NCI-H1436 treated with DMSO at 0.1 percent for 48 hours (cell line): ENCODE measurements at places on chromosomes 6 and 20.

DNA sequence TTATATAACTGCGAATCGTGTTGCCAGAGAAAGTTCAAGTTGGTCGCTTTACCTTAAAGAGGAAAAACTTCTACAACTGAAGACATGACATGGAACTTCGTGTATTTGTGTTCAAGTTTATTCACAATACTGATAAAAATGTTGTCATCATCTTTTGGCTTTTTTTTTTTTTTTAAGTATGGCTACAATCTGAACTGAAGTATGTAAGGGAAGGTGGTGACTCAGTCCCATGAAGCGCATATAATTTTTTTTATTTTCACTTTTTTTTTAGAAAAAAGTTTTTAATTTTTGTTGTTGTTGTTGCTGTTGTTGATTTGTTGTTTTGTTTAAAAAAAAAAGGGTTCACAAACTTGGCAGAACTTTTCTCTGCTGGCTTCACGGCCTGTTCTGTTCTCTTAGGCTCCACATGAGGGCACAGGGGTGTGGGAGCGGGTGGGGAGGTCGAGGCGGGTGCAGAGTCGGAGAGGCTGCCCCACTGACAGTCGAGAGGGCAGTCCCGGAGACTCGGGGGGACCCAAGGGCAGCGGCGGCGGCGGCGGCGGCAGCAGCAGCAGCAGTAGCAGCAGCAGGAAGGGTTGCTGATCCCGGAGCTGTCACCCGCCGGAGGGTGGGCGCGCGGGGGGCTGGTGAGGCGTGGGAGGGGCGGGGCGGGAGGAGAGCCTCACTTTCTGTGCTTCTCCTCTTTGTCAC lies 17.0 kb downstream of the TFAP2A start:
- DNase-seq, result no peak

GRCh38 chr6:128303870-128304269 lies 216.5 kb downstream of the PTPRK start:
- no peak for DNase-seq

DNA sequence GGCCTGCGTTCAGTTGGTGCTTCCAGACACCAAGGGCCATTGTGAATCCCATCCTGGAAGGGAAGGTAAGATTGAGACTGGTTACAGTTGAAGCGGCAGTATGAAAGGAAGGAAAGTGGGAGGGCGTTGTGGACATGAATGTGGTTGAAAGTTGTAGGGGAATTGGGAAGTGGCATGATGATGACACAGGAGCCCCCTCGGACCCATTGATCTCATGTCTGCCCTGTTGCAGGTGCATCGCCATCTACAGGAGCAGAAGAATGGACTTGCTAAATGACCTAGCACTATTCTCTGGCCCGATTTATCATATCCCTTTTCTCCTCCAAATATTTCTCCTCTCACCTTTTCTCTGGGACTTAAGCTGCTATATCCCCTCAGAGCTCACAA lies 5.5 kb downstream of the HLA-DQA1 start:
- DNase-seq, result no peak

GRCh38 chr6:73704260-73704659 lies 8.3 kb downstream of the CD109 start:
- no peak for DNase-seq

GRCh38 chr6:33621711-33622388 lies 728 bp downstream of the ITPR3 start:
- DNase-seq, result no peak

DNA sequence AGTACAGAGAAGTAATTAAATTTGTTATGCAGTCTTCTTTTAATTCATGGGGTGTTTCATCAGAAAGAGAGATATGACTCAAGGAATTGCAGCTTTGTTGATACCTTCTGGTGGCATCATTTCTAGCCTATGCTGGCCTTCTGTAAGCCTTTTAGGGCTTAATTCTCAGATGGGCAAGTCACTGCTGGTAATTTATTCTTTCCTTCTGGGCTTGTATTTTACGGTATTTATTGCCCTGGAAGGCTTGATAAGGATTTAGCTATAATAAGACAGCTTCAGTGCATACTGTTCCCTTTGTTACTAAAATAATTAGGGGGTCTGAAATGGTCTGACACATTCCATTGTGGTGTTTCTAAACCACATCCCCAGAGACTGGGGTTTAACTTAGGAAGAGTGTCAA lies 57.9 kb upstream of the EMILIN3 start:
- no peak for DNase-seq

- DNase-seq, result no peak
These were observed 2.7 kb upstream of the DLL1 start for GRCh38 chr6:170293341-170294231.

GRCh38 chr6:43778976-43779851 lies 9.2 kb downstream of the VEGFA start:
- no peak for DNase-seq

DNA sequence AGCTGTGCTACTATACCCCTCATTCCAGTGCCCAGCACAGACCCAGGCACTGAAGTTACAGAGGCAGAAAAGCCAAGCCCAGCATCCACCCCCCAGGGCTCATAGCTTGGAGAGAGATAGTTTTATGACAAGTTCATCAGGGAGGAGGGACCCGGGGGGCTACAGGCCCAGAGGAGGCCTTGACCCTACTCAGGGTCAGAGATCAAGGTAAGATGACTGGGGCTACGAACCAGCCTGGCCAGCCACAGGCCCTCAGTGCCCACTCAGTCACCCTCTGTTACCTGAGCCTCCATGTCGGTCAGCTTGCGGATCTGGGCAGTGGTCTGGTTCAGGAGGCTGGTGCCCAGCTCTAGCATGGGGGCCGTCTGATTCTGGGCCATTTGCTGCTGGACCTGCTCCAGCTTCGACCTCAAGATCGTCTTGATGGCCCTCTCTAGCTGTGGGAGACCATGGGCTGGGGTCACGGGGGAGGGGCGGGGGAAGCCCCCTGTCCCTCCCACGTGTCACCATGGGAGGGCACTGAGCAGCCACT lies 26.1 kb downstream of the ANGPT4 start:
- no peak for DNase-seq

GRCh38 chr20:41692479-41693135 lies 74.4 kb upstream of the CHD6 start:
- peak; percentile 41 for DNase-seq

DNA sequence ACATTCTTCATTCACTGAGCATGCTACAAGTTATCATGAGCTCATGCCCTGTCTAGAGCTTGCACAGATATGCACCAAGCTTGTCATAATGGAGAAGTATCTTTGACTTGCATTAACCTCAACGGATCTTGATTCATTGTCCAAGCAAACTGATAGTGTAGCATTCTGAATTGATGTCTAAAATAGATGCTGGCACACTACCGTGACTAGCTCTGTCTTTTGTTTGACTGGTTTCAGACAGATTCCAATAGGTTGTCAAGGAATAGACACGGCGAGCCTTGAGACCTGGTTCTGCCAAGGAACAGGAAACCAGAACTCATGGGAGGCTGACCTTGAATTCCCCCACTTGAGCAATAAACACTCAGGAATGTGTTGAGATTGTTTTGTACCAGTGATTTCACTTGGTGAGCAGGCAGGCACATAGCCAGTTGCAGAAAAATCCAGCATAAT lies 1153.1 kb upstream of the GJE1 start:
- no peak for DNase-seq

DNA sequence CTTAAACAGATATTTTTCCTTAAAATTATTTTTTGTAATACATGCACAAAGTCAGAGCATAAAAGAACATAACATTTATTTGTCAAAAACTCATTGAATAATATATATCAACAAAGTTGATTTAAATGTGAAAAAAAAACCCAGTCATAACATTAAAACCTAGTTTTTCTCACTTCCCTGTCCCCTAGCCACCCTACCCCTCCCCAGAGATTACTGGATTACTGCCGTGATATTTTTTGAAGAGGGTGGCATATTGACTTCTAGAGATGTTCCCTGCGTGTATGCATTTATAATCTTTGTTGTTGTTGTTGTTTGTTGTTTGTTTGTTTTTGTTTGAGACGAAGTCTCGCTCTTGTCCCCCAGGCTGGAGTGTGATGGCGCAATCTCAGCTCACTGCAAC lies 52.4 kb upstream of the ARMC2 start:
- DNase-seq, result no peak

DNA sequence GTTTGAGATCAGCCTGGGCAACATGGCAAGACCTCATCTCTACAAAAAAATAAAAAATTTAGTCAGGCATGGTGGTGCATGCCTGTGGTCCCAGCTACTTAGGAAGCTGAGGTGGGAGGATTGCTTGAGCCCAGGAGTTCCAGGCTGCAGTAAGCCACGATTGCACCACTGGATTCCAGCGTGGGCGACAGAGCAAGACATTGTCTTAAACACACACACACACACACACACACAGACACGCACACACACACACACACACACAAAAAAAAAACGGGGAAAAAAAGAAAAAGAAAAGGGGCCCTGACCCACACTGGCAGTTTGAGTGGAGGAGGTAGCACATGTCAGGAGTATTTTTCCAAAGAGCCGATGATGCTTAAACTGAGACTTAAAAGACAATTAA lies 122.2 kb downstream of the AFG1L start:
- DNase-seq, result no peak

- no peak for DNase-seq
These were observed at the start of gene LAMP5 for GRCh38 chr20:9514461-9515213. Gene LAMP5, plus strand, starts transcription at chr20:9514590. Its CDS starts 263 bp downstream, at chr20:9514853.

DNA sequence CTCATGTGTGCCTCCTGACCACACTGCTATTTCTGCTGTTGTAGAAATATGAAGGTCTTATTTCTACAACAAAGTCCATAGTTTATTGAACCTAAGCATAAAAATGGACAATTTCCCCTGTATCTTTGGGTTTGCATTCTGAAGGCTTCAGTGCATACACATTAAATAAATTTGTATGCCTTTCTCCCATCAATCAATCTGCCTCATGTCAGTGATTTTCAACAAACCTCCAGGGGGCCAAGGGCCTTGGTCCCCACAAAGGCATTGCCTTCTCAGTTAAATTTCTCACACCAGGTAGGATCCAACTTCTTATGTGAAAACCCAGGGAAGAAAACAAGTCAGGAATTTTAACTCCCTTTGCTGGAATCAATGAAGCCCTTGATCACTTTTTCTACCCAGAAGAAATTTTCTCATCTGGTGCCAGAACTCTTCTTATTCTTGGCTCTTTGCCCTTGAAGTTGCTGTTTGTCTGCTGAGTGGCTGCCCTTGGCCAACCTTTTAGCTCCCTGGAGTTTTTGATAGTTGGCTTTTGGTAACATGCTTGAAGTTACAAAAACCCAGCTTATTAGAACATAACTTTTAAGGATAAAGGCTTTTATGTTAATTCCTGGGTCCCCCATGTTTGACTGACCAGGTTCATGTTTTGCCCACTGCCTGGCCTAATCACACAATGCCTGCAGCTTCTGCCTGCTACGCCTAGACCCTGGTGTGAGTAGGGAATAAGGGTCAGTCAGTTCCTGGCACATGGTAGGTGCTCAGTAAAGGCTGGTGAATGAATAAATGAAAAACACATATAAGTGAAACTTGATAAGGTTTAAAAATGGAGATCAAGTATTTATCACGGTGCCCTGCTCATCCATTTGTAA lies 37.0 kb downstream of the SHLD1 start:
- DNase-seq, result no peak

- DNase-seq, result no peak
These were observed 50.5 kb upstream of the TRIM26 start for GRCh38 chr6:30263734-30264133.

DNA sequence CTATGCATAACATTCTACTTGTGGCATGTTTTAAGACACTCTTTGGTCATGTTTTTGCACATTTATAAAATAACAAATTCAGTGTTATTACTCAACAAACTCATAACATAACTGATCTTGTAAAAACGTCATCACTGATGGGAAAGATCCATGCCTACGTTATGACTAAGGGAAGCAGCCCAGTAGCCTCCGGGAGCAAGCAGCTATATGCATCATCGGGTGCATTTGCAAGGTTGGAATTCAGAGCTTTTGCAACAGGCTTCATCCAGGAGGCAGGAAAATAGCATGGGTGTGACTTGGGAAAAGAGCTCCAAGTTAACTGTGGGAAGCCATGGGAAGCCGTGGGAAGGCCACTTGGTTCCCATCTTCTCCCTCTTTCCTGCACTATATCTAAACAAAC lies 271.6 kb upstream of the SGK1 start:
- no peak for DNase-seq
